Left kidney (tissue), 8 donors: ENCODE measurements at places on chromosomes 5 and 9. TPM values are rescaled to one million over a fixed set of nuclear protein-coding genes. Genes with fewer than 3 reads are reported as not detected.

Gene SPOCK1
- 7.9 TPM for polyA plus RNA-seq

Gene CARD6
- 3.1 TPM for polyA plus RNA-seq

Gene SPATA31A3
- polyA plus RNA-seq, result not detected

Gene CCDC183
- 5.5 TPM for polyA plus RNA-seq

Gene ADGRD2
- polyA plus RNA-seq, result 0.10 TPM

Gene IFNK
- polyA plus RNA-seq, result not detected

Gene UBE2QL1
- polyA plus RNA-seq, result 0.70 TPM

DNA sequence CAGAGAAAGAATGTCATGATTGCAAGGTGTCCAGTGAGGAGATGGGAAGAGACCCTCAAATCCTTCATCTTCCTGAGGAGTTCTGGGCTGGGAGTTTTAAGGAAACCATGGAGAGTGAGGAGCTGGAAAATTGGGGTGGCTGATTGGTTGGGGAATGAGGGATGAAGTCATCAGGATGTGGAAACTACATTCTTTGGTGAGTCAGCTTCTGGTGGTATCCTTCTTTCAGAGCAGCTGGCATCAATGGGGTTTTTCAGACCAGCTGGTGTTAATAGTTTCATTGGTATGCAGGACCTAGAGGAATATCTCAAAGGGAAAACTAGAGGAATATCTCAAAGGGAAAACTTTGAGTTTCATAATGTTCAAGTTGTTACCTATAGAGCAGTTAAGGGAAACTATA is 45.2 kb downstream of the RNF180 start:
- DNase-seq, result no peak

GRCh38 chr9:109599711-109600110 is 101.6 kb upstream of the PTPN3 start:
- no peak for DNase-seq

DNA sequence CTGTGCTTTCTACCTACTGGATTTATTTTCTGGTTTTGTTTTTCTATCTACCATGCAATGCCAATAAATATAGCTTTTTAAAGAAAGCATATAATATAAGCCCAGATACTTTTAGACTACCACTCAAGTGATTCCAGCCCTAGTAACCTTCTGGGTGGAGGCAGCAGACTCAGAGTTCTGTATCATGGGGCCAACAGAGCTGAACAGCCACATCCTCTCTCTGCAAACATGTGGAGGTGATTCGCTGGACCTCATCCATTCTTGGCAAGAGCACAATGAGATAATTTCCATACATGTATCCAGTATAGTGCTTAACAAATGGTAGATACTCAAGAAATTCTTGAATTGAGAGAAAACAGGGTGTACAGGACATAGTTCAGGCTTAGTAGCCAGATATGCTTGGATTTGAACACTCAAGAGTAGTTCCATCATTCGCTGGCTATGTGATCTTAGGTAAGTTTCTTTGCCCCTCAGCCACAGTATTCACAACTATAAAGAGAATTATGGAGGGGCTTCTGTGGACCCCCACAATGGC is 124.5 kb downstream of the ASTN2 start:
- DNase-seq, result no peak

DNA sequence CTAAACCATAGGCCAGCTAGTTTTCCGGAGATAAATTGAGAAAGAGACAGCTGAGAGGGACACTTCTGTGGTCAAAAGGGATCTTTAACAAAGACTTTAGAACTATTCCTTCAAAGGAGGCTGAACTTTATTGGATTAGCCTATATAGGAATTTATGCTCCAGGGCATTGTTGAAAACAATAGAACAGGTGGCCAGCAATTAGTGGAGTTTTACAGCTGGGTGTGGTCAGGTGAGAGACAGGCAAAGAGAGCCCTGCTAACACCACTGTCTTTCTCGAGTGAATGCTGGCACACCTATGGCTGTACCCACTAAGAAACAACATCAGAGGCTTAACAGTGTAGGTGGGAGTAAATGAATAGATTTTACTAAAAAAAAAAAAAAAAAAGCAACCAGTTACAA is 16.7 kb upstream of the TLR4 start:
- DNase-seq, result no peak

DNA sequence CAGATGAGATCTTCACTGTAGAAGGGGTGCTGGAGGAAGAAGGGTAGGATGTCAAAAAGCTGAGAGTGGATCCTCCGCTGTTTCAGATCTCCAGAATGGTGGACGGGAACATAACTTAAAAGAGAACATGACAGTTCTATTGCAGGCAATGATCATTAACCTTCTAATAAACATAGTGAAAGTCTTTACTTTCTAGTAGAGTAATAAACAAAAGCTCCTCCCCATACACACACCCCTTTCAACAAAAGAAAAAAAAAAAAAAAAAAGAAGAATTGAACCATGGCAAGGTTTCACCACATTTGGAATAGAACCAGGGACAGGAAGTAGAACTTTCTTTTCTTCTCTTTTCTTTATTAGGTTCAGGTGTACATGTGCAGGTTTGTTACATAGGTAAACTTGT is 768.1 kb upstream of the RIOK2 start:
- DNase-seq, result no peak

GRCh38 chr9:105500108-105500766 is 52.4 kb downstream of the FSD1L start:
- no peak for DNase-seq

GRCh38 chr5:57817001-57817453 is 334.4 kb upstream of the ACTBL2 start:
- no peak for DNase-seq

GRCh38 chr5:5421149-5421960 is 1.1 kb upstream of the ICE1 start:
- DNase-seq, result no peak

DNA sequence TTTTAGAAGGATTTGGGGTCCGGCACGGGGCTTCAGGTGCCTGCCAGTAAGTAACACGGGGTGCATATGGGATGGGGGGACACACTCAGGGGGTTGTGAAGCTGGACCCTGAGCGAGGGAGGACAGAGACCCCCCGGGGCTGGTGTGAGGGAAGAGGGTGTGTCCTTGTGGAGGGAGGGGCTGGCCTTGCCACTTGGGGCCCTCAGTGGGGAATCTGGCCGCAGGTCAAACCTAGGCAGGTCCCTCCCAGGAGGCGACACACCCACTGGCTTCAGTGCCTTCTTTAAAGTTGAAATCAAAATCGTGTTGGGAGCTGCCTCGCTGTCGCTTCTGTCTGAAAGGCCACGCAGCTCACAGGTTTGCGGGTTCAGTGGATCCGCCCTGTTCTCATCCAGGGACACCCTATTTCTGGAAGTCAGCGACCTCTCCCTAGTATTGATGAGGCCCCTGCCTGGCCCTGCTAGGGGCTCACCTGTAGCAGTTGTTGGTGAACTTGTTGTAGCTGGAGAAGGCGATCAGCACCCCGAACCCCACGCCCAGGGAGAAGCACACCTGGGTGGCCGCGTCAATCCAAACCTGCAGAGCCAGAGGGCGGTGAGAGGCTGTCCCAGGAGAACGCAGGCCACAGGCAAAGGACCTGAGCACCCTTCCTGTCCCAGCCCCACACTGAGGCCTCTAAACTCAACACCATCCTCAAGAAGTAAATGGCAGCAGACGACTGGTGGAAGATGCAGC is 29.4 kb downstream of the SLC6A3 start:
- no peak for DNase-seq

DNA sequence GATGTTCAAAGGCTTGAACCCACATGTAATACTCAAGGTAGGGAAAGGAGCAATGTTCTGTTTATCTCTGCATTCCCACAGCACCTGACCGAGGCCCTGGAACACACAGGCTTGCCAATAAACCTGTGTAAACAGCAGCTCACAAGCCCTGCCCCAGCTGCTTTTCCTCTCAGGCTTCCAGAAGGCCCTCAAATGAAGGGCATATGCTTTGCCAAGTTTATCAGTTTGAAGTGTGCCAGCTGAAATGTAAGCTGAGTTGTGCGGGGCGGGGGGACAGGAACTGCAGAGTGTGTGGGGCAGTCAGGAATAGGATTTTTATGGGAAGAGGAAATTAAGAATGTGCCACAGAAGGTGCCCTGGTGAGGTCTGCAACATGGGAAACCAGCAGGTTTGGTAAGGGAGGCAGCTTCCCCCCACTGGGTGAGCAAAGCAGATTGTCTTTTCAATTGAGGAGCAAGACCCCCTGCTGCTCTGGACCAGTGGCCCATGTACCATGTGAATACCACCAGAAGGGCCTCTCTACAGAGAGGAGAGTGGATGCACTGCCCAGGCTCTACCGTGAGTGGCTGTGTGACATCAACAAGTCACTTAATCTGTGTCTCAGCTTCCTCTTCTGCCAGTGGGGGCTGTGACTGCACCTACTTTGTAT is 194.8 kb downstream of the SPOCK1 start:
- no peak for DNase-seq

GRCh38 chr9:31996331-31996730 is 388.1 kb upstream of the ACO1 start:
- no peak for DNase-seq

DNA sequence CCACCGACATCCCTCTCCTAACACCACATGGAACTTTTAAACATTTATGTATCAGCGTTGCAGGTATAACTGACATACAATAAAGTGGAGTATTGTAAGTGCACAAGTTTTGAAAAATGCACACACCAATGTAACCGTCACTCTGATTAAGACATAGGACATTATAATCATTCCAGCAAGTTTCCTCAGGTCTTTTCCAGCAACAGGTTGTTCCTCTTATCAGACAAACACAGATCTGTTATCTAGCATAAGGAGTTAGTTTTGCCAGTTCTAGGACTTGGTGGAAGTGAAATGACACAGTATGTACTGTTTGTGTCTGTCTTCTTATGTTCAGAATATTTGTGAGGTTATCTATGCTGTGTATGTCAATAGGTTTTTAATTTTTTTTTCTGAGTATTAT is 69.5 kb upstream of the TRPC7 start:
- no peak for DNase-seq

- no peak for DNase-seq
Observed at GRCh38 chr5:134878403-134878802, 4.2 kb downstream of the TXNDC15 start.

- no peak for DNase-seq
Observed at GRCh38 chr9:105993921-105994715, 299.8 kb downstream of the TMEM38B start.

DNA sequence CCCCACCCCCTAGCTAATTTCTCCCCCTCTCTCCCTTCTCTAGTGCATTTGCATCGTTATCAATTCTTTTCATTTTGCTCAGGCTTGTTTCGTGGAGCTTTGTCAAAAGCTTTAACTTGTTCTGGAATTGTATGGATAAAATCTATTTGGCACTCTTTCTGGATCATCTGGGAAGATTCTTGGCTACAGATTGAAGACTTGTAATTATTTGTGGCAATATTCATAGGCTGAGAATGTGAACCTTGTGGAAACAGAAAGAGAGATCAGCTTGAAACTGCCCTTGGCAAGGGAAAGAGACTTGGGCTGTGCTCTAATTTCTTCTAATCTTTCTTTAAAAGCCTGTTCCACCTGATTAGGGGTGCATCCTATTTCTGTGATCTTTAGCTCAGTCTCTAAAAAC is 340.6 kb upstream of the DAB2 start:
- DNase-seq, result no peak

GRCh38 chr5:177438468-177438867 is 8.1 kb upstream of the PRR7 start:
- no peak for DNase-seq

GRCh38 chr5:16867577-16867953 is 68.5 kb downstream of the MYO10 start:
- DNase-seq, result no peak

DNA sequence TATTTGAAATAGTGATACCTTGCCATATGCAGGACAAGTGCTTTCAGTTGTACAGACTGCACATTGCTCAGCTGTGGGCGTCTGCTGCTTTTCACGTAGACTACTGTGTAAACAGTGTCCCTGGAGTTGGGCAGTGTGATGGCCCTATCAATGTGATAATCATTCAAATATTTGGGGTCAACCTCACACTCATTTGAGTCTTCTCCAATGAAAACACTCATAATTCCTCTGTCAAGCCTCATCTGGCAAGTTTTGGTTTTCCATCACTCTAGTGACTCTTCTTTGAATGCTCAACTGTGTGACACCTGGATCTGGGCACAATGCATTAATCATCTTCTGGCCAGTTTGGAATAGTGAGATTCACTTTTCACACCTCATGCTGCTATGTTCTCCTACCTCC is 64.4 kb downstream of the UGCG start:
- DNase-seq, result no peak

- DNase-seq, result no peak
Observed at GRCh38 chr9:19145881-19146280, 18.6 kb upstream of the PLIN2 start.

DNA sequence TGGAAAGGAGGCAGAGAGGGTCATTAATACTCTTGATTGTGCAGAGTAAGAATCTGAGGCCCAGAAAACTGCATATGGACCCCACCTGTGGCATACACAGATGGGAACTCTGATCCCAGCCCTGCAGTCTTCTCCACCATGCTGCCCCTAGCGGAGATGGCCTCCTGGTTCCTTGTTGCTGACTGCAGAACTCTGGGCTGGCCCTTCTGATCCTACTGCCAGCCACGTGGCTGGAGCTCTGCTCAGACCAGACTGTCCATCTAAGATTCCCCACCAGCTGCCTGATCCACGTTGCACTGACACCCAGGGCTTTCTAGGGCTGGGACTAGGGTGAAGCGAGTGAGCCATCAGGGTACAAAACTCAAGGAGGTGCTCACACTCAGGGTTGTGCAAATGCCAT is 245.7 kb upstream of the NR4A3 start:
- no peak for DNase-seq
